ENCODE measurements at places on chromosomes 1 and 21.

DNA sequence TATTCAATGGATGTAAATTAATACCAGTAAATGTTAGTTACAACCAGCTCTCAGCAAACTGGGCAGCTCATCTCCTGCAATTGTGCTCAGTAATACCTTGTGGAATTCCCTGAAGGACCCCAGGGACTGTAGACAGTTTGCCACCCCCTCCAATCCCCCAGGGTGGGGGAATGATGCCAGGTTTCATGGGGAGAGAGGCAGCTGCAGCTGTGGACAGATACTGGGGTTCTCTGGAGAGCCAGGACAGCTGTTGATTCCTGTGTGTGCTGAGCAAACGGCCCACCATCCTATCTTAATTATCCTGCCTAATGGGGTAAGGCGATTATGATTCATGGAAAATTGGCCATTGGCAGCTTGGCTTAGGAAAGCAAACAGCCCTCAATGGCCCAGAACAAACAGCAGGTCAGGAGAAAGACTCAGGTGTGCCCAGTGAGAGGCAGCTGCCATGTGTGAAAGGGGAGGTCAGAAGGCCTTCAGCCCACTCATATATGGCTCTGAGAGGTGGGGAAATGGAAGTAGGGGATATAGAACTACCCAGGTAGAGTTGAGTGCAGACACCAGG lies 148.9 kb upstream of the CTTNBP2NL start:
- no peak for DNase-seq

DNA sequence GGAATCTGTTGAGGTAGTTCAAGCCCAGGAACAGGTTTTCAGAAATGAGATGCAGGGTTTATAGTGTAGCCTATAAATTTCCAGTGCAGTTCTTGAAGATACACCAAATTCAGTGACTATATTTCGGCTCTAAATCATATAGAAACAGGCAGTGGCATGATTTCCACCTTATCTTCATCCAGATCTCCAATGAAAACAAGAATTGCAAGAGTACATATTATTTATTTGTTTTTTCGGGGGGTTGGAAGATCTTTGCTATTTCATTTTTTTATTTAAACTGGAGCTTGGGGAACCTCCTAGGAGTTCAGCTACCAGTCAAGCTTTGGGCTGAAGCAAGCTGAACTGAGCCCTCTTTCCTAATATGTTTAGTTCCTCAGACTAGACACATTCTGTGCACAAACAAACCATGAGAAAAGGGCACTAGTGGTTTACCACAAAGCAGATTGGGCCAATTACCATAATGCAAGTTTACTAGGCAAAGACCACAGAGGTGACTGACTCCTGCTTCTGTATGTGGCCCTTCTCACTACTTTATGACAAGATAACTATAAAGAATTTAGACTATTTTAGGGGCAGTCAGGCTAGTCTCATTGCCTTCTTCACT lies 68.5 kb downstream of the RGS2 start:
- no peak for DNase-seq

DNA sequence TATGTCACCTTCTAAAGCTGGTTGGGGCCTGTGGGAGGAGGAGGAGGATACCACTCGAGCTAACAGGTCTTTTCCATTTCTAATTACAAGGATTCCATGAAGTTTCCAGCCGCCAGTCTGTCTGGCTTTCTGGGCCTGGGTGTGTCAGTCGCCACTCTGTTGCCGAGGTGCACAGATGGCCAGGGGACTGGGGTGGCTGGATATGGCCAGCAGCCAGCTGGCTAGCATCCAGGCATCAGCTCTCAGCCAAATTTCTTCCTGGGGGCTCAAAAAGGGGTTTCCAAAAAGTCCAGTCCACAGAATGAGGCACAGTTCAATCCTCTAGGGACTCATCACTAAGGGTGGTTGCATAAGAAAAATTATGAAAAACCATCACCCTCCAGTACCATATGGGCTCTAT lies 32.4 kb downstream of the ITPKB start:
- DNase-seq: no peak

GRCh38 chr1:21579791-21580190 lies 70.6 kb downstream of the ALPL start:
- no peak for DNase-seq

DNA sequence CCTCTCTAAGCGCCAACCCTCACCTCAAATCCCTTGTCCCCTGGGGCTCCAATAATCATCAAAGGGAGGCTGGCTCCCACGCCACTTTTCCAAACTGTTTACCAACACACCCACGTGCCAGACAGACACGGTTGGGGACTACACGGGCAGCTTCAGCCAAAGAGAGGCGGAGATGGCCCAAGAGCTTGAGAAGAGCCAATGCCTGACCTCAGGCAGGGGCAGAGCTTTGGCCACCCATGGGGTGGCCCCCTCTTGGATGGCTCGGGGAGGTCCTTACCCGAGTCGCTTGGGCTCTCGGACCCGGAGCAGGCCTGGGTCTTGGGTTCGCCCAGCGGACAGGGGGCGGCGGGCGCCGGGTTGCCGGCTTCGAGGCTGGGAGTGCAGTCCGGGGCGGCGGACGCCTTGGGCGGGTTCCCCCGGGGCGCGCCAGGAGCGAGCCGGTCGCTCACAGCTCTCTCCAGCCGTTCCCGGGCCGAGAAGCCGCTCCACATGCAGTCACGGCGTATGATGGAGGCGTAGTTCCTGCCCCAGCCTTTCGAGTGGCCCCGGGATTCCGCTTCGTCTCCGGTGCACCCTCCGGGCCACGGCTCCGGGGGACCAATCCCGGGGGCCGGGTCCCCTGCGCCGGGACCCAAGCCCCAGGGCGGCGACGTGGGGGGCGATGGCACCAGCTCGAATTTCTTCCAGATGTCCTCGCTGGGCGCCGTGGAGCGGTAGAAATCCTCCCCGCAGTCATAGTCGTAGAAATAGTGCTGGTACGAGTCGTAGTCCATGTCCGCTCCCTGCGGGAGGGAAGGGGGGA lies 854 bp downstream of the MYCL start:
- no peak for DNase-seq

GRCh38 chr1:180197231-180197630 lies 32.8 kb upstream of the LHX4 start:
- no peak for DNase-seq

DNA sequence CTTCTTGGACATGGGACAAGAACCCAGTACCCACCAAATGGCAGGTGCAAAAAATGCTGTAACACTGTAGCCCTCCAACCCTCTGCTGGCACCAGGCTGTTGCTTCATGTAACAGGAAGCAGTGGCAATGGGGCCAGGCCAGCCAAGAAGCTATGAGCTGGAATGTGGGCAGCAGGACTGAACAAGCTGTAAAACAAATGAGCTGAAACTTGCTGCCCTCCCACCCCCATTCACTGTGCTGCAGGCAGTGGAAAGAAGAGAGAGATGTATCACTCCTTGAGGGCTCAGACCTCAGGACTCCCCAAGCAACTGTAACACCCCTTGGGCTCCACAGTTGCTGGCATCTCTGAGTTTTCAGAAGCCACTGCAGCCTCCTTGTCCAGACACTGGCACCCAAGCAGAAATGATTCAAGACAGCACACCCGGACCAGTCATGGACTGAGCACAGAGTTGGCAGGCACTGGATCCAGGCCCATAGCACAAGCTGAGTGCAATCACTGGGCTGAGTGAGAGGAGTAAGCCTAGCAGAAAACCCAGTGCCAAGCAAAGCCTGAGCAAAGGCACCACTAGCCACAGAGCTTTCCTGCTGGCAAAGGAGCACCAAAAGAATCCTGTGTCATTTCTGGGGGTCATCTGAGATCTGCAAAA lies 321.4 kb upstream of the CXADR start:
- DNase-seq: no peak

DNA sequence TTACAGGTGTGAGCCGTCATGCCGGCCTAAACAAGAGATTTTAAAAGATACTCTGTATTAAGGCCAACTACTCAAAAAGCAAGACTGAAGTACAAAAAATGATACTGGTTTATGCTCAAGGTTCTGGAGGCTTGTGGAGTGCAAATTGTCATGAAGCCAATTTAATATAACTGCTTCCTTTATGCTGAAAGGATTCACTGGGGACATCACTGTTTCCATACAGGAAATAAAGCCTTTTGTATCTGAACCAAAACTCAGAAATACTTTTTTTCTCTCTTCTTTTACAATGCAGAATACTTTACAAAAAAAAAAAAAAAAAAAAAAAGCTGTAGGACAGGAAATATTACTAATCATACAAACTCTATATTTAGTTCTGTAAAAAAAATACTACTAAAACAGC lies 55.5 kb upstream of the CNN3 start:
- no peak for DNase-seq

DNA sequence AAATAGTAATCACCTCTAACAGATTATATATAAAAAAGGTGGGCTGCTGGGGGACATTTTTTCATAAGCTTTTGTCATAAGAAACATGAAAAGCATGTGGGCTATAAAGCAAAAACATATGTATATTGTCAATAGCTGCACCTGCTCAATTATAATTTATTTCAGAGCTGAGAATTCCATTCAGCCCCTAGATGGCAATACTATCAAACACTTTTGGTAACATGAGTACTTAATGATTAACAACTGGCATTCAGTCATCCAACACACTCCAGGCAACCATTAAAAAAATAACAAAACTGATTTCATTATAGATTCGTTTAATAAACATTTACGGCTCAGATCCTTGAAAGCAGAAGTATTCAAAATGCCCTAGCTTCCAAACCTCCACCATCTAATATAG lies 115.1 kb downstream of the KCTD3 start:
- no peak for DNase-seq

GRCh38 chr1:178120088-178120487 lies 26.2 kb downstream of the RASAL2 start:
- DNase-seq: no peak

DNA sequence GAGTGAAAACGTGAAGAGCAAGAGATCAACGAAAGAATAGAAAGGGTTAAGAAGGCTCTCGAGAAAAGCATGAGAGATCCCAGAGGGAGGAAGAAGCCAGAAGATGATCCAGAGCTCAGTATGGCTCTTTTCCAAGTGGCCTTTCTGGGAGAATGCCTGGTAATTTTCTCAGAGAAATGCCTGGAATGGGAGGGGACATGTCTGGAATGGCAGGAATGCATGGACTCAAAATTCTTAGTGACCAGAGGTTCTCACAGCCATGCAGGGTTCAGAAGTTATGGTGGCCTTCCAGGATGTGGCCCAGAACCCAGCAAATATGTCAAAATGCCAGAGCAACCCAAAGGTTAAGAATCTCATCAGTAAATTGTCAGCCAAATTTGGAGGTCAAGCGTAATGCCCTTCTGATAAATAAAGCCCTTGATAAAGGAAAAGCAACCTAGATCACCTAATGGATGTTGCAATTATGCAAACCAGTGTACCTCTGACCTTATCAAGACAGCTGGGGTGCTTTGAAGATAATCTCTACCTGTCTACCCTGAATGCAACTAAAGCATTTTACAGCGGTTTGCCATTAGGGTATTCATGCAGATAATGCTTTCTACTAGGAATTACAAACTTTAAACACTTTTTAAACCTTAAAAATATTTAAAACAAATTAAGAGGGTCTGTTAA lies 53.1 kb downstream of the NBPF6 start:
- DNase-seq: no peak
